COR-L47 (cell line): ENCODE measurements at places on chromosomes 1 and 21.

DNA sequence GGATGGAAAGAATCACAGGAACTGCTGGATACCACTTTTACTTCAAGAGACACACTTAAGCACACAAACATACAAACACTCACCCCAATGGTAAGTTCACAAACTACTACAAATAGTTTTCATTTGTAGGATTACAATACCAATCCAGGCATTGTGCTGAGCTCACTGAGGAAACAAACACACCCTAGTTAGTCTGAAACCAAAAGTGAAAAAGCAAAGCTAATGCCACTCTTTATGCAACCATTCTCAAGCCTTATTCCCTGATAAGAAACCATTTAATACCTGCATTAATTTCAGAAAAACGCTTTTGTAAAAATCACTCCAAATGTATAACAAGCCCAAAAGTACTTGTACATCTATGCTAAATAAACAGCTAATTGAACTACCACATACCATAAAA, 38.3 kb downstream of the RNF115 start:
- DNase-seq, result no peak

GRCh38 chr1:24657781-24658180, 14.7 kb downstream of the SRRM1 start:
- DNase-seq, result no peak

DNA sequence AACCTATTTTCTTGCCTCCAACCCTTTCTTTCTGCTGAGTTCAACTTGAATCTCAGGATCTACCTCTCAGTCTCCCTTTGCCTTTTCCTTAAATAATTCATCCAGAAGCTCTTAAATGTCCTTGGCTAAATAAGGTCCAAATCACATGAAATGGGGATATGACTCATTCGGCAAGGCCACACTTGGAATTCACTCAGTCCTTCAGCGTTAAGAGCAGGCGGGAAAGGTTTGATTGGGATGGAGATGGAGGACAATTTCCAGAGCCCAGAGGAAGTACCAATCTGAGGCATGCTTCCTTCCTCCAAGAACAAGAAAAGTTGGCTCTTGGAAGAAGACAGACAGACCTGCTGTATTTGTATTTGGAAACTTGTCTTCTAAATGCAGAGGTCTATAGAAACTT, 128.5 kb downstream of the PROX1 start:
- no peak for DNase-seq

DNA sequence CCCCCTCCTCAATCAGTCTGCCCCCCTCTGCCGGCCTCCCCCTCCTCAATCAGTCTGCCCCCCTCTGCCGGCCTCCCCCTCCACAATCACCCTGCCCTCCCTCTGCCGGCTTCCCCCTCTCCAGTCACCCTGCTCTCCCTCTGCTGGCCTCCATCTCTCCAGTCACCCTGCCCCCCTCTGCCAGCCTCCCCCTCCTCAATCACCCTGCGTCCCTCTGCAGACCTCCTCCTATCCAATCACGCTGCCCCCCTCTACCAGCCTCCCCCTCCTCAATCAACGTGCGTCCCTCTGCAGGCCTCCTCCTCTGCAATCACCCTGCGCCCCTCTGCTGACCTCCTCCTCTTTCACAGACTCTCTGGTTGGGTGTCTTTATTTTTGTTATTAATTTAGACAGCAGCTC, 11.5 kb upstream of the C1orf198 start:
- DNase-seq, result no peak
